DMS79 treated with DMSO at 0.1 percent for 48 hours (cell line): ENCODE measurements at places on chromosomes 2 and 18.
A peak's percentile ranks its signal among the peaks of the same experiment; 100 is the strongest.

DNA sequence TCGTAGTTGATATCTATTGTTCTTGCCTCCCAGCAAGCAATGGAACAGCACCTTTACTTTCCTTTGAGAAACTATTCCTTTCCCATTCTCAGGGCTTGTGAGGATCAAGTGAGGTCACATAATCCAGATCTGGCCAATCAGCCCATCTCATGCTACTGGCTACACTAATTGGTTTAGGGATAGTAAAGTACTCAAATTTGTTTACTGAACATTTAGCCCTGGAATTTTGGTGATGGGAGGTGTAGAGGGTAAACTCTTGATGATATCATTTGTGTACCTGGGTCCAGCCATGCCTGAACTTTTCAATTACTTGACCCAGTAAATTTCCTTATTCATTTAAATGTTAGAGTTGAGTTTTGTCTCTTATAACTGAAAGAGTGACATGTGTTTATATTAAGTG is 195.8 kb upstream of the TNP1 start:
- peak; percentile 11 for DNase-seq

- no peak for DNase-seq
Observed at GRCh38 chr2:227407591-227408151, 19.9 kb upstream of the SCYGR1 start.

- DNase-seq = peak; percentile 5
Observed at GRCh38 chr2:9165625-9166024, 41.0 kb upstream of the ASAP2 start.

DNA sequence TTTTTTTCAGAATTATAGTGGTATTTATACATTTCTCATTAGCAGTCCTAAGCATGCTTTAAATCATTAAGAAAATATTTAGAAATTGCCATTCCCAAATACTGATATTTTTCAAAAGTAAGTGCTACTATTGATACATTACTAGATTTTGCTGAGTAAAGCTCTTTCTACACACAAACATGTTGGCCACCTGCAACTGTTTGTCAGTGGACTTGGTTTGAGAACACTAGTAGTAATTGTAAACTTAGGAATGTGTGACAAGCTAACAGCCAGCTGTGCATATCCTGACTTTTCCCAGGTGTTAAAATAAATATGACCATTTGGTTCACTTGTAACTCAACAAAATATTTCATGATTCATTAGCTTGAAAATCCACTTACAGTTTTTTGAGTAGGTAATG is 103.1 kb downstream of the MSTN start:
- DNase-seq = no peak

DNA sequence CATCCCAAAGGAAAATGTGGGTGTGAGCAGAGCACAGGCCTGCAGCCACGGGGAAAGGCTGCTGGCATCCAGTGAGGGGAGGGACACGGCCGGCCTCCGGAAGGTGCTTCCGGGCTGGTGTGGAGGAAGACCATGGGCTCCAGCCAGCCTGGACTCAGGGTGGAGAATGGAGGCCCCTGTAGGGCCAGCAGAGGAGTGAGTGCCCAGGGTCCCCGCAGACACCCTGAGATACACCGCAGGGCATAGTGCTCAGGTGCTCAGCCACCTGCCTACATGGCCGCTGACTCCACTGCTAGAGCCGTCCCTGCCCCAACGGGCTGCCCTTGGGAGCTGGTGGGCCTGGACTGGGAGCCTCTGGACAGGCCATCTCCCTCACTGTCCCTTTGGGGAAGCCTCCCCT is 28.5 kb upstream of the SNTG2 start:
- no peak for DNase-seq

GRCh38 chr2:60735496-60736250 is 20.4 kb upstream of the PAPOLG start:
- peak; percentile 45 for DNase-seq

GRCh38 chr2:54906716-54907115 is 143.5 kb downstream of the RTN4 start:
- DNase-seq = peak; percentile 40
